Esophagus squamous epithelium (tissue), 5 donors: ENCODE measurements at places on chromosomes 2 and 18.

DNA sequence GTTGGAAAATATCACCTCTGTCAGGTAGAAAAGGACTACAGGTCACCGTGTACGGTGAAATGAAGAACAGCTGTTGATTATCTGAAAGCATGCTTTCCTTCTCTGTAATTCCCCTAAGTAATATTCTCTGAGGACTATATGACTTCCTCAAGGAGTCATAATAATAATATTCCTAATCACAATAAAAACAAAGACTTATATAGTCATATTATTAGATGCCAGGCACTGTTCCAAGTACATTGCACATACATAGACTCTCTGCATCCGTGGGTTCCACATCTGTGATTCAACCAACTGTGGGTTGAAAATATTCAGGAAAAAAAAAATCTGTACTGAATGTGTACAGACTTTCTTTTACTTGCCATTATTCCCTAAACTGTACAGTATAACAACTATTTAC lies 512.4 kb upstream of the ID2 start:
- no peak for DNase-seq

GRCh38 chr2:239241431-239241960 lies 159.3 kb downstream of the HDAC4 start:
- DNase-seq: no peak

- no peak for DNase-seq
Measured at GRCh38 chr2:15271941-15272542, 289.1 kb downstream of the NBAS start.

DNA sequence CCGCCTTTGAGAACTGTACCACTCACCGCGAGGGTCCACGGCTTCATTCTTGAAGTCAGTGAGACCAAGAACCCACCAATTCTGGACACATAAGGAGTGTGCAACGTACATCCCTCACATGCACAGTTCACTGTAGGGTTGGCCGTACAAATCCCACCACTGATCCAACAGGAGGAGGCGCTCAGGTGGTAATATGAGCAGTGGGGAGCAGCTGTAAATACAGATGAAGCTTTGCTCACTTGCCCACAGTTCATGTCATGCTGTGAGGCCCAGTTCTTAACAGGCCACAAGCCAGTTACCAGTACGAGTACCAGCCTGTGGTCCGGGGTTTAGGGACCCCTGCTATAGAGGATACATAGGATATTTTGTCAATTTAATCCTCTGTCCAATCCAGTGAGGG lies 54.4 kb downstream of the CYP1B1 start:
- no peak for DNase-seq

- no peak for DNase-seq
Measured at GRCh38 chr2:29246383-29247300, 131.4 kb downstream of the CLIP4 start.

GRCh38 chr2:218975060-218975777 lies 9.8 kb downstream of the FEV start:
- DNase-seq: no peak

DNA sequence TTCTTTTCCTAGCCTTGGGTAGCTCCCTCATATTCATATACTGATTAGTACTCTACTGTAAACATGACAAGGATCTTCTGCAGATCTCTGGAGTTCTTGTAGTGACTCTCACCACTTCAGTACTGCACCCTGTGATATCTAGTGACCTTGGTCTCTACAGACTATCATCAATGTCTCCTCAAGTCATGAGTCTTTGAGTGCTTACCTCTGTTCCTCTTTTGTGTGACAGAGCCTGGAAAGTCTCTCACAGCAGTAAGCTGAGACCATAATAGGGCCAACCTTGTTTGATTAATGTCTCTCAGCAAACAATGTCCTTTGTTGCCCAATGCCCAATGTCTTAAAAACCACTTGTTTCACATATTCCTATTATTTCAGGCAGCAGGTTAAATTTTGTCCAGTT lies 34.2 kb upstream of the BAZ2B start:
- no peak for DNase-seq

GRCh38 chr2:6410313-6410712 lies 455.4 kb downstream of the CMPK2 start:
- DNase-seq: no peak

GRCh38 chr18:5093902-5094301 lies 103.2 kb downstream of the AKAIN1 start:
- DNase-seq: no peak

- no peak for DNase-seq
Measured at GRCh38 chr2:170530803-170531564, 184.2 kb upstream of the SP5 start.

GRCh38 chr2:165349181-165349580 lies 110.0 kb downstream of the SCN2A start:
- DNase-seq: no peak

- no peak for DNase-seq
Measured at GRCh38 chr18:46416706-46417638, 240.0 kb downstream of the LOXHD1 start.

GRCh38 chr2:226868331-226869162 lies 32.7 kb downstream of the RHBDD1 start:
- DNase-seq: no peak

DNA sequence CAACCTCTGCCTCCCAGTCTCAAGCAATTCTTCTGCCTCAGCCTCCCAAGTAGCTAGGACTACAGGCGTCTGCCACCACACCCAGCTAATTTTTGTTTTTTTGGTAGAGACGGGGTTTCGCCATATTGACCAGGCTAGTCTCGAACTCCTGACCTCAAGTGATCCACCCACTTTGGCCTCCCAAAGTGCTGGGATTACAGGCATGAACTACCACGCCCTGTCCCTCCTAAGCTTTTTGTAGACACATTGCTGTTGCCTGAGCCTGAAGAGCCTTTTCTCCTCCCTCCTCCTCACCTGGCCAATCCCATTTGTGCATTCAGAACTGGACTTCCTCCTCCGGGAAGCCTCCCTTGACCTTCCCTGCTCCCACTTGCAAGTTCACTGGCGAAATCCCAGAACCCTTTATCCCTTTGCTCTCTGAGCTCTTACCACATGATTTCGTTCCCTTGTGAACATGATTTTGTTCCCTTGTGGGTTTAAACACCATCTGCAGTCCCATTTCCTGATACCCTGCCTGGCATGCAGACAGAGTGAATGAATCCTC lies 2.6 kb downstream of the C2orf72 start:
- no peak for DNase-seq

- no peak for DNase-seq
Measured at GRCh38 chr2:119431155-119431975, at the start of gene TMEM37. Gene TMEM37, plus strand, starts transcription at chr2:119431854. Its CDS starts 50 bp downstream, at chr2:119431904.

DNA sequence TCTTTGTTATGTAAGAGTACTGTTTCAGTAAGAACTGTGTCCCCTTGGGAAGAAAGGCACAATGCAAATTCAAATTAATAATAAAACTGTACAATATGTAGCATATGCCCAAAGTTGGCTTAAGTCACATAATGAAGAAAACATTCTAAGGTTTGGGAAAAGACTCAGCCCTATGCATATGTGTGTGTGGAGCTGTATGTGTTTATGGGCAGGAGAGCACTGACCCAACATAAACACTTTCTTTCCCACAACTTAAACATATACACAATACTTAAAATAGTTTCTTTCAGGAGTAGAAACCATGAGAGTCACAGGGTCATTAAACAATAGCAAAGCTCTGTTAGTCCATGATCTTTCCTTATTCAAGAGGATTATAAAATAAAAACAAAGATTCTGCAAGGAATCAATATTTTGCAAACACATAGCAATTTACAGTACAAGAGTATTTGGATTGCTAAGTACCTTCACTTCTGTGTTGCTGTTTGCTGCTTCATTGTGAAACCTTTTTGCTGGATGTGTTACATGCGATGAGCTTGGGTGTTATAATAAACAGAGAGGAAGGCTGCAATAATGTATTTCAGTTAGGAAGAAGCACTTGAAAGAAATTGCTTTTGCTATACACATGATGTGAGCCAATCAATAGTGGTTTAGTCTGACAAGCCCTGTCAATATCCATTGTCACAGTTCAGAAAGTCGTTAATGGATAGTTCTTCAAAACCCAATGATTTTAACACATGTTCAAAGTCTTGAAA lies 347.3 kb downstream of the ARHGAP15 start:
- no peak for DNase-seq

- no peak for DNase-seq
Measured at GRCh38 chr2:158130832-158131473, 29.3 kb downstream of the UPP2 start.
